ELR (cell line): ENCODE measurements at places on chromosomes 11 and 22.

DNA sequence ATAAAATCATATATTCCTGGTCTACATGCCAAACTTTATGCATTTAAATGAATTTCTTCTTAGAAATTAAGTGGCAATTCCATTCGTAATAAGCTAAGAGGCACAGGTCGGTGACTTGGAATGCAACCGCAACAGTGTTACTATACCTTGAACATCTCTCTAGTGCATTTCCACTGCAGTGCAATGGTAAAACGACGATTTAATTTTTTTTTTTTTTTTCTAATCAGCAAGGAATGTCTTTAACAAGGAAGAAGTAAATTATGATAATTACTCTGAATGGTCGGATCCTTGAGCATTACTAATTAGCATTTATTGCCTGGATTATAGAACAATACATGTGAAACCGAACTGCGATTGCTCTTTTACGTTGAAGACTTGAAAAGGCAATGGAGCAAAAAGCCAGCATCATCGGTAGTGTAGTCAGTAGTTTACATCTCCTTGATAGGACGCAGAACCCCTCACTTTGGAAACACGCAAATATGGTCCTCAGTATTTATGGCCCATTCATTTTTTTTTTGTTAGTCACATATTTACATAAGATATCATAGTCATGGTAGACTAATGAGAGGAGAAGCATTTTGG is 20.2 kb downstream of the BLID start:
- peak; percentile 95 for DNase-seq

GRCh38 chr11:67356864-67357561 is 3.7 kb upstream of the POLD4 start:
- DNase-seq: peak; percentile 89

DNA sequence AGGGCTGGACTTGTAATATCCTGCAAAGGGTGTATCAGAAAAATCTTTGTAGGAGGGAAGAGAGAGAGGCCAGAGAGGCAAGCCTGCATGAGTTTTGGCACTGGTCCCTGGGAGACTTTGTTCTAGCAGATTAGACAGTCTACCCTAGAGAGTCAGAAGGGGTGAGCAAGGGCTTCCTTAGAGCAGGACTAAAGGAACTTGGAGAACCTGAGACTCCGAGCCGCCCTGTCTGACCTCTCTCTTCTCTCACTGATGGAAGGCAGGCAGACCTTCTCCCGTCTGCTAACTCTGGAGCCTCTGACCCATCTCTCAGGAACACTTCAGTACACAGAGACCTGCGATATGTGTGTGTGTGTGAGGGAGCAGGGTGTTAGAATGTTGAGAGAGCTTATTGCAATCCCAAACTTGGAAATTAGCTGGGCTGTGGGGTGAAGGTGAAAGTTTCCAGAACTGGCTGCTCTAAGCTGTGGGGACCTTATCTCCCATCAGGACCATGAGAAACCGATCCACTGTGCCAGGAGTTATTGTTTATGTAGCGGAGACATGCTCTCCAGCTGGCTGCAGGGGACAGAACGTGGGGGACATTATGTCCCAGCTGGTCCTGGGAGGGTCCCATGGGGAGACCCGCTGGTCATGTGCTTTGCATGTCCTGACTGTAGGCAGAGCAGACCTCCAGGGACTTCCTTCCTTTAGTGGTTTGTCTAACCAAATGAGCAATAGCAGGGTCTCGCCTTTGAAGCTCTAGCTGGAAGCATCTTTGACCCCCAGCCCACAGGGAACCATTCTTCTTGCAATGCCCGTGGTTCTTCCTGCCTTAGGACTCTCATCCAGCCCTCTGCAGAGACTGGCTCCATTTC is 51.1 kb downstream of the TIMP3 start:
- no peak for DNase-seq

- no peak for DNase-seq
Observed at GRCh38 chr22:23834406-23834792, 4.4 kb downstream of the DERL3 start.

- DNase-seq: peak; percentile 83
Observed at GRCh38 chr11:7892840-7893254, 38.2 kb downstream of the OR10A6 start.

GRCh38 chr11:103486604-103487003 is 377.4 kb downstream of the DYNC2H1 start:
- no peak for DNase-seq
